ENCODE measurements at places on chromosomes 7 and 10.

DNA sequence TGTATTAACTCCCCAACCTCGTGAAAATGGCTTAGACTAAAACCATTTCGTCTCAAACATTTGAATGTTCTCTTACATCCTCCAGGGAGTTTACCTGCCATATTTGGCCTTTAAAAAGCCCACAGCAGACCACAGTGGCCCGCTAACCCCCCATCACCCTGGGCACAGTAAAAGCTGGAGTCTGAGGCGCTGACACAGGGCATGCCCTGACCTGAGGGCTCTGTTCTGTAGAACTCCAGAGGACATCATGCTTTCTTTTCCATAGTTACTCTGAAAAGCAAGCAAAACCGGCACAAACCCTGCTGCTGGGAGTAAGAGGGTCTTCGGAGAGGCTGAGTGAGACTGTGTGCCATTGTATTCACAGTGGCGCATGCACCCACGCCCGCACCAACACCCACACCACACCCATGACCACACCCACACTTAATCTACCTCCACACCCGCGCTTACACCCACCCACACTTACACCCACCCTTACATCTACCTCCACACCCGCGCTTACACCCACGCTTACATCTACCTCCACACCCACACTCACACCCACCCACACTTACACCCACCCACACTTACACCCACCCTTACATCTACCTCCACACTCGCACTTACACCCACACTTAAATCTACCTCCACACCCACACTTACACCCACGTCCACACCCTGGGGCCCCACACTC lies 32.1 kb downstream of the LRRC27 start:
- peak; percentile 21 for DNase-seq

- no peak for DNase-seq
These were observed 224.8 kb downstream of the DNAJB9 start for GRCh38 chr7:108794466-108794865.

DNA sequence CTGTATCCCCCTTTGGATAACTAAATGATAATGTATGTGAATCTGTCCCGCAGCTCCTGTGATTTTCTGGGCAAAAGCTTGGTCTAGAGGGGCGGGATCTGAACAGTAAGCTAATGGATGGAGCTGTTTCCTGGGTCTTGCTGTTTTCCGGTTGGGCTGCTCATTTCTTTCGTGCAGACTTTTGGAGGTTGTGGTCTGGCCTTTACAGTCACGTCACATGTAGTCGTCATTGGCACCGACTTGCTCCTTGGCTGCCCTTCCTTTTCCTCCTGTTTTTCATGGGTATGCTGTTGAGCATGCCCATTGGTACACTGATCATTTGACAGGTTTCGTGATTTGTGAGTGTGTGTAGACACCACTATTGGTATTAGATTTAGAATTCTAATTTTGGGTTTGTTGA lies 2.0 kb downstream of the FBH1 start:
- no peak for DNase-seq

- no peak for DNase-seq
These were observed 623 bp upstream of the CEP41 start for GRCh38 chr7:130441408-130441869.

GRCh38 chr7:107661081-107661864 lies 645 bp downstream of the SLC26A4 start:
- DNase-seq = peak; percentile 36

DNA sequence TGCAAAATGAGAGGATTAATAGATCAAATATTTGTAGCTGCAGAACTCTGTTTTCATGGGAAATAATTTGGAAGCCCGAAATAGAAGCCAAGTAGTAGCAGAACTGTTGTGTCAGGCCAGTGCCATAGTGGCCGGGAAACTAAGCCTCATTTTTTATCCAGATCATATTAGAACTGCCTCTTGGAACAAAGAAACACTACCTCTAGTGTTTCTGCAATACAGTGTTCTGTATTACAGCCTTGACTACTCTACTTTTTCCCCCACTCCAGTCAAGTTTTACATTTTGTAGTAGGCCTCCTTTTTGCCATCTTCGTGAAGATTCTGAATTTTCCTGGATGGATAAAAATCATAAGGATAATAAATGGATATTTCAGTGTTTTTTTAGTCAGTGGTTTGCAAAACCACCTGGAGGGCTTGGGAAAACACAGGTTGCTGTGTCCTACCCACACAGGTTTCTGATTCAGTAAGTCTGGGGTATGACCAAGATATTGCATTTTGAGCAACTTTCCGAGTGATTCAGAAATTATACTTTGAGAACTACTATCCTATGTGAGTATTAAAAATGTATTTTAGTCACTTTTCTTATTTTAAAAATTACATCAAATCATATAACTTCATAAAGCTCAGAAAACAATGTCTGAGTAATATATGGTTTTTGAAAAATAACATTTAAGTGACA lies 326.2 kb upstream of the KAT6B start:
- no peak for DNase-seq

GRCh38 chr10:88565072-88565471 lies 18.0 kb downstream of the RNLS start:
- no peak for DNase-seq
